ENCODE measurements at places on chromosomes 11 and 22. TPM values are rescaled to one million over a fixed set of nuclear protein-coding genes. Genes with fewer than 3 reads are reported as not detected.
A peak's percentile ranks its signal among the peaks of the same experiment; 100 is the strongest.

DNA sequence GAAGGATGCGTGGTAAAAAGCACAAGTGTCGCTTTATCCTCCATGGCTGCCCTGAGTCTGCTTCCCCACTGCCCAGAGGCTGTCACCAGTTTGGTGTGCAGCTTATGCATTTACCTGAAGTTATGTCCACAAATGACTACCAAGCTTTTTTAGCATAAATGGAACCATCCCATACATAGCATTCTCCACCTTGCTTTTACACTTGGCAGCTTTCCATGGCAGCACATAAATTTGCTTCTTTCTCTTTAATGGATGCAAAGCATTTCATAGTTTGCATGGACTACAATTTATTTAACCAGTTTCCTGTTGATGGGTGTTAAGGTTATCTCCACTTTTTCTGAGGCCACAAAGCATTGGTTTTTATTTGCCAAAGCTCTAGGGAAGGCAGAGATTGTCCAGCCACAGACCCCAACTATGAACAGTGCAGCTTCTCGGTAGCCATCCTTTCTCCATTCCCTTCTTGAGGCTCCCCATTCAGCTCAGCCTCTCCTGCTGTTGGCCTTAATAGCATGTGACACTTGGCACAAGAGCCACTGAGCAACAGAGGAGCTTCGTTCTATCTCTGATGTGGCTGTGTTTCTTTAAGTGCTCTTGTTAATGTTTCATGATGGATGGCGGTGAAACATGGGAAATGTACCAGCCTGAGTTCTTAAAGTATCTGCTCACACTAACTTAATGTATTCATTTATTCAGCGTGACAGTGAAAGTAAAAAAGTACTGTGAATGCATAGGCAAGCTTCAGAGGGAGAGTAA is 59.8 kb upstream of the NAV2 start:
- H3K27me3 ChIP-seq, result no peaks in the 10 kb centered on the region
- no peaks in the 10 kb centered on the region for H3K4me1 ChIP-seq
- DNase-seq, result no peak
- H3K4me3 ChIP-seq, result no peak overlapping the region
- H3K27ac ChIP-seq, result no peak overlapping the region

- H3K36me3 ChIP-seq, result peaks cover 47% of the 10 kb centered on the region
- peaks cover 61% of the 10 kb centered on the region for H3K4me1 ChIP-seq
- H3K4me3 ChIP-seq, result peak overlapping the region; percentile 73
- peak overlapping the region; percentile 95 for H3K27ac ChIP-seq
- DNase-seq, result no peak
- no peaks in the 10 kb centered on the region for H3K27me3 ChIP-seq
These were observed 5.1 kb downstream of the FZD4 start for GRCh38 chr11:86949995-86950660.

GRCh38 chr22:50473855-50474671 is 772 bp downstream of the SBF1 start:
- peak overlapping the region; percentile 84 for H3K4me3 ChIP-seq
- H3K36me3 ChIP-seq, result no peaks in the 10 kb centered on the region
- H3K4me1 ChIP-seq, result peaks cover 58% of the 10 kb centered on the region
- peaks cover 7% of the 10 kb centered on the region for H3K27me3 ChIP-seq

GRCh38 chr11:17743808-17744119 is 9.2 kb downstream of the KCNC1 start:
- H3K36me3 ChIP-seq, result no peaks in the 10 kb centered on the region
- H3K4me1 ChIP-seq, result no peaks in the 10 kb centered on the region
- peaks cover 2% of the 10 kb centered on the region for H3K27me3 ChIP-seq
- H3K27ac ChIP-seq, result no peak overlapping the region

DNA sequence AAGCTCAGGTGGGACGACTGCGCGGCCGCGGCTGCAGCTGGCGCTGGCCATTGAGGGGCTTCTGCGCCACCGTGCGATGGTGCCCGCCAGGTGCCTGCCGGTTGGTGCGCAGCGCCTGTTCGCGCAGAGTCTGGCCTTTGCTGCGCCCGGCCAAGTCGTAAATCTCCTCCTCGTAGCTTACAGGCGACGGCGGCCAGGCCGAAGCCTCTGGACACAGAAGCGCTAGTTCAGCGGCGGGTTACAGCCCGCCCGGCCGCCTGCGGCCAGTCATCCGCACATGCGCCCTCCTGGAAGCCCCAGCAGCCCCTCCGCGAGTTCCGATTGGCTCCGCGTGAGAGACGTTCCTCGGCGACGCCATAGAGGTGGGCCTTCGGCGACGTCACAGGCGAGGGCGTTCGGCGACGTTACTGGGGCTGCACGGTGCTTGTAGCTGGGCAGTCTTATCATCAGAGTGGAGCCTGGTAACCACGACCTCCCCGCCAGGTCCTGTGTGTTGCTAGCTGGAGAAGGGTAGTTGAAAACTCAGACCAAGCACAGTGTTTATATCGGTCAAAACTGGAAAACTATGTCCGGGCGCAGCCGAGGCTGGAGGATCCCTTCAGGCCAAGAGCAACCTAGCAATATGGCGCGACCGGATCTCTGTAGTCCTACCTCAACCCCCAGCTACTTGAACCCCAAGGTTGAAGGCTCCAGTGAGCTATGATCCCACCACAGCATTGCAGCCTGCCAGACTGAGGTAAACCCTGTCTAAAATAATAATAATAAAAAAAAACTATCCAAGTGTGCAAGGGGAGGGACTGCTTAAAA is 265.7 kb downstream of the OR4C45 start:
- no peaks in the 10 kb centered on the region for H3K27me3 ChIP-seq
- no peaks in the 10 kb centered on the region for H3K4me1 ChIP-seq
- H3K27ac ChIP-seq, result no peak overlapping the region
- no peak overlapping the region for H3K4me3 ChIP-seq

- H3K4me3 ChIP-seq, result peak overlapping the region; percentile 23
- no peaks in the 10 kb centered on the region for H3K36me3 ChIP-seq
- H3K27ac ChIP-seq, result peak overlapping the region; percentile 65
- no peak for DNase-seq
- no peaks in the 10 kb centered on the region for H3K27me3 ChIP-seq
These were observed 88.3 kb upstream of the MTMR2 start for GRCh38 chr11:96012086-96012824.

DNA sequence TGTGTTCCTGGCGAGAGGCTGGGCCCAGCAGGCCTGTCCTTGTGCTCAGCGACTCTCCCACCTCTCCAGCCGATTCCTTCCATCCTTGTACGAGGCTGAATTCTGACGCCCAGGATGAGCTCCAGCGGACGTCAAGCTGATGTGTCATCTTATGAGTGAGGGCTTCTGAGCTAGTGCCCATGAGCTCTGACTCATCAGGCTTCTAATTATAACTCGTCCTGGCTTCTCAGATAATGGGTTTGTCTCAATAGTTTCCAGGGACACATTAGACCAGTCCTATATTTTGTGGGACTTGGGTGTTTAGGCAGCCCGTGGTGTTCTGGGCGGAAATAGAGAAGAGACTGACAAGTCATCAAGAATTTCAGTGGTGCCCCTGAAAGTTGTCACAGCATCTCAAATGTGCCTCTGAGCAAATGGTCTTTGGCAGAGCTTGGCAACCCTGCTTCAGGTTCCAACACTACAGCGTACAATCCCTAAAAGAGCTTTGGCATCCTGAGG is 108.2 kb upstream of the CD44 start:
- DNase-seq, result no peak
- peaks cover 17% of the 10 kb centered on the region for H3K4me1 ChIP-seq
- H3K4me3 ChIP-seq, result no peak overlapping the region
- no peaks in the 10 kb centered on the region for H3K36me3 ChIP-seq

GRCh38 chr22:26559961-26560575 is 29.9 kb downstream of the TPST2 start:
- H3K27me3 ChIP-seq, result no peaks in the 10 kb centered on the region
- no peaks in the 10 kb centered on the region for H3K36me3 ChIP-seq
- H3K4me3 ChIP-seq, result no peak overlapping the region
- no peak for DNase-seq
- peaks cover 13% of the 10 kb centered on the region for H3K4me1 ChIP-seq
- H3K27ac ChIP-seq, result no peak overlapping the region

- no peaks in the 10 kb centered on the region for H3K27me3 ChIP-seq
- H3K36me3 ChIP-seq, result no peaks in the 10 kb centered on the region
- no peaks in the 10 kb centered on the region for H3K4me1 ChIP-seq
- H3K4me3 ChIP-seq, result no peak overlapping the region
These were observed 51.1 kb upstream of the MUC15 start for GRCh38 chr11:26623076-26623659.

- no peak overlapping the region for H3K4me3 ChIP-seq
- no peak overlapping the region for H3K27ac ChIP-seq
- no peak for DNase-seq
- no peaks in the 10 kb centered on the region for H3K36me3 ChIP-seq
- H3K27me3 ChIP-seq, result peaks cover 26% of the 10 kb centered on the region
- peaks cover 25% of the 10 kb centered on the region for H3K4me1 ChIP-seq
These were observed 1338.8 kb downstream of the BRD1 start for GRCh38 chr22:48488611-48489511.

DNA sequence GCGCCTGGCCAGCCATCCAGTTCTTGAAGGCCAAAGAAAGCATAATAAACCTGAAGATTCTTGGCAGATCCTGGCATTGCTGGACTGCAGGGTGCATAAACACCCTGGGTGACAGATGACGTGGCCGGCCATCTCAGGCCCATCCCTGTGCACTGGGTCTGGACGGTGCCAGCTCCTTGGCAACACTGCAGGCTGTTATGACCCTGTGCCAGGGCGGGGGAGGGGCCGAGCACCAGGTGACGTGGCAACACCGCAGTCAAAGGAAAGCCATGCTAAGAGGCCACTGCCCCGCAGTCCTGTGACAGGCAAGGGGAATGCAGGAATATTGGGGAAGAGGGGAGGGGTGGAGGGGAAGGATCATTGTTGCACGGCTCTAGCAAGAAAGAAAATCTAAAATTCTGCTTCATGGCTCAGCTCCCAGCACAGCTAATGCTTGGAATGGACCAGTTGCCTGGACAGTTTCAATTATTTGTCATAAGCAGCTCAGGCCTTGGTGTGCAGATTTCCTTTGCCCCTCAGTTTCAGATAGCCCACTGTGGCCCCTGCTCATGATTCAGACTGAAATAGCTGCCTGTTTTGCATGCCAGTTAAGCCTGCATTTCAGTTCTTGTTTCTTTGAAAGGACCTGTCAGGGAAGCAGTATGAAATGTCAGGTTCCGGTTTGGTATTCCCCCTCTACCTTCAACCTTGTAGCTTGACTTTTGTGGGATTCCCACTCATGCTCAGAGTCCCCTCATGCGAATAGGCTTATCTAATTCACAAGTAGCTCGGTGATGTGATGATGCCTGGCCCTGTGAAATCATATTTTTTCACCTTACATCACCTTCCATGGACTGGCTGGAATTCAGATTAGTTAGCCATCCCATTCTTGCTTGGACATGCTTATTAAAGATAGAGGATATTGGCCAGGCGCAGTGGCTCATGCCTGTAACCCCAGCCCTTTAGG is 29.7 kb upstream of the DDX6 start:
- peak overlapping the region; percentile 77 for H3K27ac ChIP-seq
- peak; percentile 93 for DNase-seq
- no peaks in the 10 kb centered on the region for H3K27me3 ChIP-seq
- H3K4me3 ChIP-seq, result peak overlapping the region; percentile 22

DNA sequence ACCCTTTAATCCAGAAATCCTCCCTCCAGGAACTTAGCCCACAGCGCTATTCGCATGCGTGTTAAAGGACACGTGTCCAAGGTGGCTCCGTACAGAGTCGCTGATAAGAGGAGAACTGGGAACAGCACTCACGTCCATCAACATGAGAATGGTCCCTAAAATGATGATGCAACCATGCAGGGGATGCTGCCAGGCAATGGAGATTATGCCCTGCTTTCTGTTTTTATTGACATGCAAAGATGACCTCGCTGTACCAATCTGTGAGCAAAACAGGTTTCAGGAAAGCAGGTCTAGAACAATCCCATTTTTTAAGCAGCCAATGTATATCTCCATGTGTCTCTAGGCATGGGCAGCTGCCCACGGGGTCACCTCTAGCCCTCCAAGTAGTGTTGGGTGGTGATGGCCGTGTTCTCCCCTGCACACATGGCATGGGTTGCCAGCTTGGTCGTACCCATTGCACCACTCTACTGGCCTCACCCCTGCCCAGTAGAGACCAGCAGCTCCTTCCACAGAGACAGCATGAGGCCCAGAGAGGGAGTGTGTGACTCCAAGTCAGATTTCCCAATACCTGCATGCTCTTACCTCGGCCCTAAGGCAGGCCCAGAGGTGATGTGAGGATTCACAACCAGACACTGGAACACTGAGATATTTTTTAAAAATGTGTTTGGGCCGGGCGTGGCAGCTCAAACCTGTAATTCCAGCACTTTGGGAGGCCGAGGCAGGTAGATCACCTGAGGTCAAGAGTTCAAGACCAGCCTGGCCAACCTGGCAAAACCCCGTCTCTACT is 68.3 kb upstream of the LINC01488 start:
- no peaks in the 10 kb centered on the region for H3K27me3 ChIP-seq
- peaks cover 25% of the 10 kb centered on the region for H3K4me1 ChIP-seq
- no peak overlapping the region for H3K4me3 ChIP-seq
- no peak for DNase-seq
- no peaks in the 10 kb centered on the region for H3K36me3 ChIP-seq
- no peak overlapping the region for H3K27ac ChIP-seq

GRCh38 chr11:2217211-2218030 is 45.8 kb upstream of the TH start:
- H3K4me1 ChIP-seq, result no peaks in the 10 kb centered on the region
- DNase-seq, result peak; percentile 80
- no peaks in the 10 kb centered on the region for H3K27me3 ChIP-seq
- no peak overlapping the region for H3K27ac ChIP-seq
- H3K4me3 ChIP-seq, result no peak overlapping the region

PAMR1 gene
- 5.0 TPM for total RNA-seq

PHOX2A gene
- 1.3 TPM for total RNA-seq

RBFOX2 gene
- 113 TPM for total RNA-seq

TEX12 gene
- total RNA-seq, result not detected

SMTNL1 gene
- not detected for total RNA-seq

FXYD2 gene
- 5.0 TPM for total RNA-seq

RTN4R gene
- total RNA-seq, result not detected

OR2AG1 gene
- total RNA-seq, result not detected

GGT5 gene
- 15.4 TPM for total RNA-seq

CEP126 gene
- total RNA-seq, result 6.6 TPM

EHF gene
- total RNA-seq, result not detected
